ENCODE measurements at places on chromosomes 11 and 22.
A peak's percentile ranks its signal among the peaks of the same experiment; 100 is the strongest.

DNA sequence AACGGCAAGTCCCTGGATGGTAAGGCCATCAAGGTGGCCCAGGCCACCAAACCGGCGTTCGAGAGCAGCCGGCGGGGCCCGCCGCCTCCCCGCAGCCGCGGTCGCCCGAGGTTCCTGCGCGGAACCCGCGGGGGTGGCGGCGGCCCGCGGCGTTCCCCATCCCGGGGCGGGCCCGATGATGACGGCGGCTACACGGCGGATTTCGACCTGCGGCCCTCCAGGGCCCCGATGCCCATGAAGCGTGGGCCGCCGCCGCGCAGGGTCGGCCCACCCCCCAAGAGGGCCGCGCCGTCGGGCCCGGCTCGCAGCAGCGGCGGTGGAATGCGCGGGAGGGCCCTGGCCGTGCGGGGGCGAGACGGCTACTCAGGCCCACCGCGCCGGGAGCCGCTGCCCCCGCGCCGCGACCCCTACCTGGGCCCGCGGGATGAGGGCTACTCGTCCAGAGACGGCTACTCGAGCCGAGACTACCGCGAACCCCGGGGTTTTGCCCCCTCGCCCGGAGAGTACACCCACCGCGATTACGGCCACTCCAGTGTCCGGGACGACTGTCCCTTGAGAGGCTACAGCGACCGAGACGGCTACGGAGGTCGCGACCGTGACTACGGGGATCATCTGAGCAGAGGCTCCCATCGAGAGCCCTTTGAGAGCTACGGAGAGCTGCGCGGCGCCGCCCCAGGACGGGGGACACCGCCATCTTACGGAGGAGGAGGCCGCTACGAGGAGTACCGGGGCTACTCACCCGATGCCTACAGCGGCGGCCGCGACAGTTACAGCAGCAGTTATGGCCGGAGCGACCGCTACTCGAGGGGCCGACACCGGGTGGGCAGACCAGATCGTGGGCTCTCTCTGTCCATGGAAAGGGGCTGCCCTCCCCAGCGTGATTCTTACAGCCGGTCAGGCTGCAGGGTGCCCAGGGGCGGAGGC, 792 bp downstream of the RBMXL2 start:
- DNase-seq: no peak

- no peak for DNase-seq
These were observed 29.8 kb upstream of the PPP6R3 start for GRCh38 chr11:68430801-68431200.

DNA sequence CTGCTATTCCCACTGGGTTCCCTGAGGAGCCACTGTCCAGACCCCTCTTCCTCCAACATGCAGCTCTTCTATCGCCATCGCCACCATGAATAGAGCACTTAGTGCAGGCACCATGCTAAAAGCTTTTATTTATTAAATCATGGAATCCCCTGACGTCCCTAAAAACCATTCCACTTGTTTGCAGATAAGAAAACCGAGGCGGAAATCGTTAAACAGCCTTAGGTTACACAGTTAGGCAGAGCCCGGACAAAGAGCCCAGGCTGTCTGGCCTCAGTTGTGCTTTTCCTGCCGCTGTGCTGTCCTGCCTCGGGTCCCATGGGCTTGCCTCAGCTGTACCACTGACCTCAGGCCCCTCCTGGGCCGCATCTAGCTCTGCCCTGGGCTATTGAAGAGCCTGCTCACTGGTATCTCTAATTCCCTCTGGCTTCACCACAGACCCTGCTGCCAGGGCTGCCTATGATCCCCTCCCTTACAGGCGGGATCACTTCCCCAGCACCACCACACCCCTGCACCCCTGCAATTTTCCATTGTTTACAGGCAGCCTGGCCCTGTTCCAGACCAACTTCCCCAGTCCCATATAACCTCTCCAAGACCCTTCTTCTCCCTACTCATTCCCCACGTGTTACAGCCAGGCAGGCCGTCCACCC, 13.0 kb upstream of the TUB start:
- no peak for DNase-seq

GRCh38 chr11:86918973-86919372, 36.2 kb downstream of the FZD4 start:
- no peak for DNase-seq

- DNase-seq: no peak
These were observed 8.3 kb upstream of the SLC39A13 start for GRCh38 chr11:47399860-47400767.

DNA sequence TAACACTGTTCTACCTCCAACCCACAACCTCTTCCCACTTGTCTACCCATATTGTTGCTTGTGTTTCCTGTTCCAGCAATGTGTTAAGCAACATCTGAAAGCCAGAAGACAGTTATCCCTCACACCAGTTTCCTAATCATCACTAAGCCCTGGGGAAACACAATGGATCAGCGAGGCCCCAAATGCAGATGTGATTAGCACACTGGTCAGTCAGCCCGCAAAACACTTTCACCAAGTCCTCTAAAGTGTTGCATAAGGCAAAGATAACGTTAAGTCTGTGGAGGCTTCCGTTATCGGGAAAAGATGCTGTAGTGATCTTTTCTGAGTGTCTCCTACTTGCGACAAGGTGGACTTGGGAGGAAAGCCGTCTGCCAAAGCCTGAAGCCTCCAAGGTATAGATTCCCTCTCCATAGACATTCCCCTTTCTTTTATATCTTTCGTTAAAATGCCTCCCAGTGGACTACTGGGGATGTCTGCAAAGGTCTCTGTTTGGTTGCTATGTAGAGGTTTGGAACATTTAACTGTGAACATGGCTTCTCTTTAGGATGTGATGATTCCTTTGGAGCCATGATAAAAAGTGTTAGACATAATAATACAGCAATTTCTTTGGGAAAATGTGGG, at the start of gene MS4A3:
Gene MS4A3 (plus strand): TSS at position 317 of the 621 bp plus-strand sequence. CDS start 4,496 bp downstream, outside the sequence.
- DNase-seq: peak; percentile 73

DNA sequence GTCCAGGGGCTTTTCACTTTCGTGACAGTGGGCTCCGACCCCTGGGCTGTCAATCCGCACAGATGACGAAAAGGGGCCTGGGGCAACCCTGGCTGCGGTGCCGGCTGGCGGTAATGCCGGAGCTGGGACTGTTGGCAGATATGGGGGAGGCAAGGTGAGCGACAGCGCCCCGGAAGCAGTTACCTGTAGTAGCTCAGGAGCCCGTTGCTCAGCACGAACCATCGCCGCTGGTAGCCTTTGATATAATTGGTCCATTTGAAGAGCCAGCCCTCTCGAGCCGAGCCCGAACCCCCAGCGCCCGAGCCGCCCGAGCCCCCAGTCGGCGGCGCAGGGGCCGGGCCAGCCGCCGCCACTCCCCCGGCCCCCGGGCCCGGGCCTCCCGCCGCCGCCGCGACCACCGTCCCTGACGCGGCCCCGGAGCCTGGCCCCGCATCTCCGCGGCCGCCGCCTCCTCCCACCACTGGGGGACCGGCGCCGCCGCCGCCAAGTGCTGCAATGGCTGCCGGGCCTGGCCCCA, 396 bp downstream of the OSBP start:
- DNase-seq: no peak

- DNase-seq: no peak
These were observed 2.0 kb downstream of the PNPLA5 start for GRCh38 chr22:43889860-43890253.

- no peak for DNase-seq
These were observed 39.1 kb upstream of the LIPT2 start for GRCh38 chr11:74532501-74533246.

DNA sequence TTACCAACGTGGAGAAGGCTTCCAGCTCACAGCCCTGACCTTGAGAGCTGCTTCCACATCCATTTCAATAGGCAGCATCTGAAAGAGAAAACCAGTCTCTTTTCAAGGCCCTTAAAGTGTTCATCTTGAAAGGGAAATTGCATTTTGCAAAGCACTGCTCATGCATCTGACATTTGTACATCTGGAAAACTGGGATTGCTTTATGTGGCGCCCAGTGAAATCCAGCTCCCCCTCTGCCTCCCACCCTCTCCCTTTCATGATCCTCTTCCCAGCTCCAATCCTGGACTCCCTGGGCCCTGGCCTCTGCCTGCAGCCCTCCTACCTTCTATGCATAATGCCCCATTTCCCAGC, 17.4 kb downstream of the TP53AIP1 start:
- DNase-seq: no peak

DNA sequence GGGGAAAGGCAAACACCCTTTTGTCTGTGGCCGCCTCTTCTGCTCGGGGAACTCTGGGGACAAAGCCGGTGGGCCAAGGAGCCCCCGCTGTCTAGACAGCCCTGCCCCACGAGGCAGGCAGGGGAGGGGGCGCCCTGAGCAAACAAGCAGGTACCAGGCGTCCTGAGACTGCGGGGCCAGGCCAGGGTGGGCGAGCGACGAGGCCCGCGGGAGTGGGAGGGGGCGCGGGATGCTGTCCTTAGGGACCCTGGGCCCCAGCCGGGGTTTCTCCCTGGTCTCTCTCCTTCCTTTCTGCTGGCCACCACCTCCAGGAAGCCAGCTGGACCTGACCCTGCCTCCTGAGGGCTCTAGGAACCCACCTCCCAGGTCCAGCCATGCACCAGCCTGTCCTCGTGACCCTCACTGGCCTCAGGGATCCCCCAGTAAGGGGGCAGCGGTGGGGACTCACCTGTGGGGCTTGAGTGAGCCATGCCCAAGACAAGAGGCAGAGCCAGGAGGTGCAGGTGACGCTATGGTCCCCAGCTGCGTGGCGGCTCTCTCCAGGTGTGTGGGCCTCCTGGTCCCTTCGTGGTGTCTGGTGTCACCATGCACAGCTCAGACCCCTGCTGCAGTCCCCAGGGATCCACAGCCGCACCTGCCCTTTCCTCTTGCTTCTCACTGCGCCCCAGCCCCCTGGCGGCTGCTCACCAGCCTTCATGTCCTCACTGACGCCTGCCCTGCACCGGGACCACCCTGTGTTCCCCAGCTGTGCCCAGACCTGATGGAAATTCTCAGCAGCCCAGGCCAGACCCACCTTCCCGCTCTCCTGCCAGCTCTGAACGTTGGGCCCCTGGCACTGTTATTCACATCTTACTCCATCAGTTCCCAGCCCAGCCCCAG, 26.5 kb upstream of the MUC5AC start:
- no peak for DNase-seq

GRCh38 chr11:94128291-94128745, 323 bp upstream of the PANX1 start:
- no peak for DNase-seq

GRCh38 chr11:123185326-123185725, 9.7 kb downstream of the CLMP start:
- no peak for DNase-seq

DNA sequence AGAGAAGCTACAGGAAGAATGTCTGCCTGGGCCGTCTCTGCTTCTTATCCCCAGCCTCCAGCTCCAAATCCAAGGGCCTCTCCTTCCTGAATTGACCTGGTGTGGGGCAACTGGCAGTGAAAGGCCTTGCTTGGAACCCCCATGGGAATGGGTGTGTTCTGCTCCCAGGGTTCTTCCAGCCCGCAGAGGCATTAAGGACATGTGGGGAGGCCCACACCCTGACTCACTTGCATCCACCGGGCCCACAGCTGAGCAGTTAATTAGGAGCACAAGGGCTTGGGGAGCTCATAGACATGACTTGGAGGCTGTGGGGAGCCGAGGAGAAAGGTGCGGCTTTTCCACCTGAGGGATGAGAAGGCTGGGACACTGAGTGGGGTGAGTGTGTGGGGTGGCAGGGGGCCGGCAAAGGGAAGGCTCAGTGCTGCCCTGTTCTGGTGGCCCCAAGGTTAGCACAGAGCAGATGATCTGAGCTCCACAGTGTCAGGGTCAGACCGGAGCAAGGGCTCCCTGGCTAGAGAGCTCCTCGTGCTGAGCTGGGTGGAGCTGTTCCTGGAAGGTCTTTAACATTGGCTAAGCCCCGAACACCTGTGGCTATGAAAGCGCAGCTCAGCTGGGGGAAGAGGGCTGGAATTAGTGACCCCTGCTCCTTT, 64.5 kb upstream of the NECTIN1 start:
- no peak for DNase-seq

- DNase-seq: peak; percentile 85
These were observed 46.6 kb upstream of the MMP7 start for GRCh38 chr11:102577182-102577581.

DNA sequence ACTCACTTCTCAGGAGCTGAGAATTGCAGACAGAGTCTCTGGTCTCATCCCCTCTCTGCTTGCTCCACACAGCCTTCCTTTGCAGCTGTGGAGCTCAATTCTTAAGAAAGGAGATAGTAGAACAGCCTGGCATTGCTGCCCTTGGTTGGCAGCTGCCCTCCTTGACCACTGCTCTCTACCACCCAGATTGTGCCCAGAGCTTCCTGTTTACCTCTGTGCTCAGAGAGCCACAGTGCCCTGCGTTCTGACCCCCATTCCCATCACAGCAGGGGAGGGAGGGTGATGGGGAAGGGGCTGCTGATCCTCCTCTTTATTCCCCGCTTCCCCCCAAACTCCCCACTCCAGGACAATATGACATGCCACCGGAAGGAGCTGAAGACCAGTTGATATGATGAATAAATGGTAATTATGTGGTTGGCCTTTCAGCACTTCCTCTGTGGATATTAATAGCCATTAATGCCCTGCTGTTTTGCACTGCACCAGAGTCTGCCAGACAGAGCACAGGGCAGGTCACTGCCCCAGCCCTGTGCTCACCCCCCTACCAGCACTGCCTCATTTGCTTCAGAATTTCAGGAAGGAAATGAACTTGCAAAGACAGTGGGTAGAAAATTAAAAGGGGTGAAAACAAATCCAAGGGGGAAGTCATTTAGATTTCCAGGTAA, 426.8 kb upstream of the CADM1 start:
- DNase-seq: peak; percentile 53

DNA sequence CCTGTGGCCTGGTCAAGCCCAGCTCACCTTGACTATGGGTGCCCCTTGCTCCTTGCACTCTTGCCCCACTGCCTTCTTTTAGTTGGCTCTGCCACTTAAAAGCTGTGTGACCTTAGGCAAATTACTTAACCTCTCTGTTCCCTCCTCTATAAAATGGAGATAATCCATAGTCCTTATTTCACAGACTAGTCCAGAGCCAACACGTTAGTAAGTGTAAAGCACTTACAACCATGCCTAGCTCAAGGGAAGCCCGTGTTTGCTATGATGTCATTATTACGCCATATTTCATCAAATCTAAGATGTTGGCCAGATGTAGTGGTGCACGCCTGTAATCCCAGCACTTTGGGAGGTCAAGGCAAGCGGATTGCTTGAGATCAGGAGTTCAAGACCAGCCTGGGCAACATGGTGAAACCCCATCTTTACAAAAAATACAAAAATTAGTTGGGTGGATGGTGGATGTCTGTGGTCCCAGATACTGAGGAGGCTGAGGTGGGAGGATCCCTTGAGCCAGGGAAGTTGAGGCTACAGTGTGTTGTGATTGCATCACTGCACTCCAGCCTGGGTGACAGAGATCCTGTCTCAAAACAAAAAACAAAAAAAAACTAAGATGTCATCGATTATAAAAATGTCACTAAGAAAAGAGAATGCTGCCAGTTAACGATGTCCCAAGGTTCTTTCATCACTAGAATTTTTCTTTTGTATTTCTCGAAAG, 2.3 kb upstream of the CCDC88B start:
- DNase-seq: no peak

GRCh38 chr11:2091786-2092463, 47.3 kb downstream of the IGF2 start:
- DNase-seq: no peak

GRCh38 chr22:30921108-30921507, 47.5 kb downstream of the MORC2 start:
- DNase-seq: peak; percentile 2

- no peak for DNase-seq
These were observed 154.2 kb downstream of the MPPED1 start for GRCh38 chr22:43566021-43566420.
